NCI-H2081 (cell line): ENCODE measurements at places on chromosomes 1 and 21.

DNA sequence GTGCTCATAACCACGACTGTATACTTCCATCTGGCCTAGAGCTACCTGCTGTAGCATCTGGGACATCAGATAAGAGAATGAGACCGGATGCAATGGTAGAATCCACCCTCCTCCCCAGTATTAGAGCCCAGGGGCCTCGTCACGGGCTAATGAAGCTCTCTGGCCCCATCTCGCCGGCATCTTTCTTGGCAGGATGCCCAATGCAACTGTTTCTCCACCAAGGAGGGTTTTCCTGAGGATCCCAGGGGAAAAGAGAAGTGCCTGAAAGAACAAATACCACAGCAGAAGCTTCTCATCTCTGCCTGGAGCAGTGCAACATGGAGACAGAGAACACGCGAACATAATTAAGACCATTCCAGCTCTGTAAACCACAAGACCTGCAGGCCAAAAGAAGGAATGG, 80.0 kb downstream of the VWA5B1 start:
- DNase-seq = no peak

- DNase-seq = no peak
Observed at GRCh38 chr1:57729181-57729580, 305.3 kb upstream of the DAB1 start.

DNA sequence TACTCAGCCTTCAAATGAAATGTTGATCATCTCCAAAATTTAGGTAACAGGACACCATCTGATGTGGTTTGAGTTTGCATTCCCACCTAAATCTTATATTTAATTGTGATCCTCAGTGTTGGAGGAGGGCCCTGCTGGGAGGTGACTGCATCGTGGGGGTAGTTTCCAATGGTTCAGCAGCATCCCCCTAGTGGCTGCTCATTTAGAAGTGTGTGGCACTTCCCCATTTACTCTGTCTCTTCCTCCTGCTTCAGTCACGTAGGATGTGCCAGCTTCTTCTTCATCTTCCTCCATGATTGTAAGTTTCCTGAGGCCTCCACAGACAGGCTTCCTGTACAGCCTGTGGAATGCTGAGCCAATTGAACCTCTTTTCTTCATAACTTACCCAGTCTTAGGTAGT, 731.2 kb downstream of the USP25 start:
- DNase-seq = no peak

- no peak for DNase-seq
Observed at GRCh38 chr1:47351305-47351704, 17.7 kb downstream of the CMPK1 start.

GRCh38 chr1:25033030-25033827, 103.2 kb upstream of the RUNX3 start:
- DNase-seq = no peak

DNA sequence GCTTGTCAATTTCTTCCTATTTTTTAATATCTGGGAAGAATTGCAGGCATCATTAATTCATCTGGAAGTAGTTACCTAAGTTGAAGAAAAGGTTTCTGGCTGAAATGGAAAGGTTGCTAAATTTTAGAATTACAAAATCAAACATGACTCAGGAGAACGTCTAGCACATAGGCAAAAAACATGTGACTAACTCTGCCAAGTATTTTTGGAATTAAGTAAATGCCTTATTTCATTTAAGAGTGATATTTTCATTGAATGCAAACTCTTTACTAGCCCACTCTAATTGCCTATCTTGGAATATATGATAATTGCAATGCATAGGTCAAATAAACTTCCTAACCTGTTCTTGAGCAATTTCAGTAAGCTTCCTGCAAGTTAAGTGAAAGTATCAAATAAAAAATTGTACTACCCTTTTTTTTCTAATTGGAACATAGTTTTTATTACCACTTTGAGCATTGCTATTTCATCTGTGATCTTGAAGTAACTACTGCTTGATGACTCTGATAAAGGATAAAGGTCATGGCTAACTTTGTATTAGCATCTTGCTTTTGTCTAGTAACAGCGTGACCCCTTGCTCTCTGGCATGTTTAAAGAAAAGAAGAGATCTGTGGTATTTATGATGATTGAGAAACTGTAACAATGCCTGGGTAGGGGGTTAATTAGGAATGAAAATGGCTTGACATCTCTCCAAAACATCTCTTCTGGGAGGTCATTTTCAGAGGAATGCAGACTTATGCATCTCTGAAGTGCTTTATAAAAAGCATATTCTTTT, 208.3 kb upstream of the NCAM2 start:
- no peak for DNase-seq

DNA sequence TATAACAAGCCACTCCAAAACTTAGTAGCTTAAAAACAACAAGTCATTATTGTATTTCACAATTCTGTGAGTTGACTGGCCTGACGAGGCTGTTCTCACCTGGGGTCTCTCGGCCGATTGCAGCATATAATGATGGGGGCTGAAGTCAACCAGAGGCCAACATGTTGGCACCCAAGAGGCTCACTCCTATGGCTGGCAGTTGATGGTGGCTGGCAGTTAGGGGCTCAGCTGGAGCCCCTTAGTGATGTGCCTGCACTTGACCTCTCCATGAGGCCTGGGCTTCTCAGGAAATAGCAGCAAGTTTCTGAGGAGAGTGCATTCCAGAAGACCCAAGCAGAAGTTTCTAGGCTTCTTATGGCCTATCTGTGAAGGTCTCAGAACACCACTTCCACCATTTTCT, 459.4 kb downstream of the NPHP4 start:
- DNase-seq = no peak

DNA sequence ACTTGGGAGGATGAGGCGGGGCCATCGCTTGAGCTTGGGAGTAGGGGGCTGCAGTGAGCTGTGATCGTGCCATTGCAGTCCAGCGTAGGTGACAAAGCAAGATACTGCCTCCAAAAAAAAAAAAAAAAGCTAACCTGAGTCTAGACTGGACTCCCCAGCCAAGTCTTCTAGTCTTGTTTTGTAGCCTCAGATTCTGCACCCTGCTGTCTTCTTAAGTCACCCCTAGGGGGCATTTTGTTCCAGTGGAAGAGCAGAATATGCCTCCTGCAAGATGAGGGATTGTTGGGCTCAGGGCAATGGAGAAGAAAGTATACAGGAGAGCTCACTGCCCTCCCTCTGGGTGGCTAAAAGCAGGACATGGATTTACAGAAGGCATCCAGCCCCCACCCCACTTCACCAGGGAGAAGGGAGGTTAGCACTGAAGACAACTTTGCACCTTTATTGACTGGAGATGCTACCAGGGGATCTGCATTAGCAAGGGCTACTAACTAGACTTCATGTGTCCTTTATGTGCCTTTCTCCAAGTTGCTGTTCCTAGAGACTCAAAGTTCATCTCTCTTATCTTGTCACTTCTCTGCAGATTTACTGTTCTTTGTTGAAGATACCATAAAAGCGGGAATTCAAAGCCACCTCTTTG, 15.3 kb upstream of the RNF187 start:
- DNase-seq = peak; percentile 36

DNA sequence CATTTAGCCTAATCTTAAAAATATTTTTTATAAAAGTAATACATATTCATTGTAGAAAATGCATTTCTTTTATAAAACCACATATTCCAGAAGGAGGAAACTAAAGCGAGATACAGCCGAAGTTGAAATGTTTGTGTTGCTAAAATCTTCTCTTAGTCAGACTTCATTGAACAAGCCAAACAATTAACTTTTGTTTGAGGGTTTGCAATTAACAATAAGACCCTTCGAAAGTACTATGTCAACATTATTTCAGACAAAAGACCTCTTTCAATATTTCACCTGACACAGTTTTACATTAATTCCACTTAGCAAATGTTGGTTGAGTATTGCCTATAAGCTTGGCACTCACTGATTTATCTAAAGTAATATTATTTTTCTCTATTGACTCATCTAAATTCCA, 354.0 kb upstream of the ADAMTS5 start:
- no peak for DNase-seq

GRCh38 chr1:156072251-156072650, 10.0 kb downstream of the MEX3A start:
- no peak for DNase-seq

- DNase-seq = no peak
Observed at GRCh38 chr1:205192287-205192686, 19.2 kb downstream of the DSTYK start.

DNA sequence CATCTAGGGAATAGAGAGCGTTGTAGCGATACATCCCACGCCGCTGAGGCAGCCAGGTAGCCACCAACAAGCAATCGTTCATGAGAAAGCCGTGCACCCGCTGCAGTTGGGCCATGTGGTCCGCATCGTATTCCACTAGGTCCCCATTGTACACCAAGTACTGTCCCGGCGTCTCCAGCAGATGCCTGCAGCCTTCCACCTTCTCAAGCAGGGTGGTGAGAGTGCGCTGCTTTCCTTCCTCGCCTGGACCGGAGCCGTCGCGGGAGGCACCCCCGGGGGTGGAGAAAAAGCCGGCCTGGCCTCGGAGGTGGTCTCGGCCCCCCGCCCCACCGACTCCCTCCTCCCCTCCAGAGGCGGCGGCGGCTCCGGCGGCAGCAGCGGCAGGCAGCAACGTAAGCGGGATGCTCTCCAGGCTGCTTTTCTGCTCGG, 595 bp downstream of the EXOC8 start:
- DNase-seq = no peak

GRCh38 chr1:210061992-210062391, 124.0 kb downstream of the SYT14 start:
- no peak for DNase-seq

- DNase-seq = no peak
Observed at GRCh38 chr1:26127235-26128163, 15.9 kb downstream of the PDIK1L start.

DNA sequence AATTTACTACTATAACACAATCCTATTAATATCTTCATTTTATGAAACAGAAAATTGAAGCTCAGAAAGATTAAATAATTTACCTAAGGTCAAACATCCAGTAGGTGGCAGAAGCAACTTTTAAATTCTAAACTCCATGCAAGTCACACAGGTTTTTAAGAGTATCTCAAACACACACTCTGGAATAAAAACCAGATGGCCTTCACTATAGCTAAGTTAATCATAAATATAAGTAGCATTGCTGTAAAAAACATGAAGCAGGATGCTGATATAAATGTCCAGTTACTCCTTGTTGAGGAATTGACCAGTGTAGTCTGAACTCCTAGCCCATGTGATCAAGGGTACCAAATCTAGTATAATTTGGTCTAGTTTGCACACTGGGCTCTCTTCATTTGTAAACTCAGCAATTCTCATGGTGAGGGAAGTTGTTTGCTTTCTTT, 9.4 kb upstream of the FMO3 start:
- DNase-seq = peak; percentile 28

DNA sequence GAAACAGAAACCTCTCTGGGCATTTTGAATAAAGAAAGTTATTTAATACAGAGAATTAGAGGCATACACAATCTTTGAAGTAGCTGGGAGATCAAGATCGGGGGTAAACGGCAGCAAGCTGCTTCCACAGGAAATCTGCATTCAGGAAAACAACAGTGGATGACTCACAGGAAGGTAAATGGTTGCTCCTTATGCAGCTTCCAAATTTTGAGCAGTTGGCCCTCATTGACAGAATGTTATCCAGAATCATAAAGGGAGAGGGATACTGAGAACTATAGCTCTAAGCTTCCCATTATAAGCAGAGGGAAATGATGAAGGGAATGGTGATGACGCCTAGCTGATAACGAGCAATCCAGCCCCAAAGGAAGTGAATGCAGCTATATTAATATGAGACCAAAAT, 28.6 kb downstream of the ZMYND12 start:
- DNase-seq = no peak

- peak; percentile 42 for DNase-seq
Observed at GRCh38 chr1:162627662-162628296, 4.5 kb upstream of the DDR2 start.

- no peak for DNase-seq
Observed at GRCh38 chr1:8337776-8338525, 20.0 kb downstream of the SLC45A1 start.

DNA sequence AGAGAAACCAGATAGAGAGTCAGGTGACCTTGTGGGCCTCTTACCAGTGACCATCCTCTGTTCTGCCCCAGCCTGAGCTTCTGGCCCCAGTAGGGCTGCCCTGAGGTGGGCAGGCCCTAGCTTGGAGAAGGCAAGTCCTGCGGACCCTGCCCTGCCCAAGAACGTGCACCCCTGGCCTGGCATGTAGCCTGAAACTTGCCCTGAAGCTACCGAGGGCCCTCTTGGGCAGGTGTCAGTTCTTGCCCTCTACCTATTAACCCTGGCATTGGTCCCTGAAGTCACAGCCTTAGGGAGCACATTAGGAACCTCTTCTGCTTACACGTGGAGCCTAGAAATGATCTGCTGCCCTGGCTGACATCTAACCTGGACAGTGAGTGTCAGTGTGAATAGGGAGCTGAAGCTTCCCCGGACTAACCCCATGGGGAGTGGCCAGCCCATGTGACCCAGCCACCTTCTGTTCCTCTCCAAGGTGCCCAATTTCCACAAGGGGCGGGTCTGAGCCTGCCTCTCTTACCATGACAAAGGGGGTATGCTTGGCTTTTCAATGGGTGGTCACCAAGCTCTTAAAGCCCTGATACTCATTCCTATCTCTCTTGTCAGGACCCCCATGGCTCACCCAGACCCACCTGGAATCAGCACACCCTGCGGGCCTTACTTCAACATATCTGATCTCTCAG, 163.0 kb downstream of the ZSCAN20 start:
- DNase-seq = no peak

DNA sequence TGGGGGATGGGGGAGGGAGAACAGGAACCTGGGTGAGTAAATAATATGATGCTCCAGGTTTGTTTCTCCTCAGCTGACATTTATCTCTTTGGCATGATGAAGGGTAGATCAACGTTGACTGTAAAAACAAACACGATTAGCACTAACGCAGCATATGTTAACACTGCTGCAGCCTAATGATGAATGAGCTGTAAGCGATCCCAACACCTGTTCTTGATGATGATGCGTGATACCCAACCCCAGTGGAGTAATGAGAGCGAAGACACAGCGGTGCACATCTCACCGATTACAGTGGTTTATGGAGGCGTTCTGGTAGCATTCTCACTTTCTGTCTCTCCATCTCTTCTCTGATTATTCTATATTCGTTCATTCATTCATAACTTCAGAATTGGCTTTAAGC, 640.4 kb downstream of the USP25 start:
- DNase-seq = peak; percentile 60

DNA sequence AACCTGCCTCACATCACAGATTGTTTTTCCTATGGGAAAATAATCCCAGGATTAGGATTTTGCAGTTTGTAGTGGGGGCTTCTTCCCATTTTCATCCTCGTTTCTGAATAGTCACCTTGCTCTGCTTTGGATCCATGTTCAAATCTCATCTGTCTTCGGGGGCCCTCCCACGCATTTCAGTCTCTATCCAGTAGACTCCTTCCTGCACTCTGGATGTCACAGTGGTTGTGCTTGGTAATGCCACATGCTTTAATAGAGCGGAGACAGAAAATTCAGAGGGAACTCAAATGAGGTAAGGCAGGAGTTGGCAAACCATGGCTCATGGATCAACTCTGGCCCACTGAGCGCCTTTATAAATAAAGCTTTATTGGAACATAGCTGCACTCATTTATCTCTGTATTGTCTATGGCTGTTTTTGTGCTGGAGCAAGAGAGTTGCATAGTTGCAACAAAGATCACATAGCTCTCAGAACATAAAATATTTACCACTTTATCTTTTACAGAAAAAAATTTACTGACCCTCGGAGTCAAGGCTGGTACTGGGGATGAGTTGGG, 101.0 kb downstream of the SPATA46 start:
- DNase-seq = no peak

- no peak for DNase-seq
Observed at GRCh38 chr1:229870381-229870780, 196.7 kb upstream of the GALNT2 start.

- no peak for DNase-seq
Observed at GRCh38 chr1:223062177-223062576, 80.9 kb downstream of the TLR5 start.

GRCh38 chr1:90274376-90274775, 279.5 kb downstream of the ZNF326 start:
- DNase-seq = no peak
